ENCODE measurements at places on chromosomes 16 and 17.

DNA sequence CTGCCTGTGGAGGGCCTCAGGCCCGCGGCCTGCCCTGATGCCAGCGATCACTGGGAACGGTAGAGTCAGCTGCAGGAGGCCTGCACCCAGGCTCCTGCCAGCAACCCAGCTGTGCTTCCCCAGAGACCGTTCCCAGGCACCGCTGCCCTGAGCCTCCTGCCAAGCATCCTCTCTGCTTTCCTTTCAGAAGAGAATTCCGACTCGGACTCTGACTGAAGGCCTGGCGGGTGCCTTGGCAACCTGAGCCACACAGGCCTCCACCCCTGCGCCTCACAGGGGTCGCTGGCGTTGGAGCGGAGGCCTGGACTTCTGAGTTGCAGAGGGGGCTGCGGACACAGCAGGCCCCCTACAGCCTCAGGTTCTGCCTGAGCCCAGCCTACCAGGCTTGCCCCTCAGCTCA, 7.9 kb downstream of the CMTM3 start:
- no peak for DNase-seq

- DNase-seq: peak; percentile 69
Measured at GRCh38 chr17:6269478-6269877, 165.4 kb downstream of the AIPL1 start.

DNA sequence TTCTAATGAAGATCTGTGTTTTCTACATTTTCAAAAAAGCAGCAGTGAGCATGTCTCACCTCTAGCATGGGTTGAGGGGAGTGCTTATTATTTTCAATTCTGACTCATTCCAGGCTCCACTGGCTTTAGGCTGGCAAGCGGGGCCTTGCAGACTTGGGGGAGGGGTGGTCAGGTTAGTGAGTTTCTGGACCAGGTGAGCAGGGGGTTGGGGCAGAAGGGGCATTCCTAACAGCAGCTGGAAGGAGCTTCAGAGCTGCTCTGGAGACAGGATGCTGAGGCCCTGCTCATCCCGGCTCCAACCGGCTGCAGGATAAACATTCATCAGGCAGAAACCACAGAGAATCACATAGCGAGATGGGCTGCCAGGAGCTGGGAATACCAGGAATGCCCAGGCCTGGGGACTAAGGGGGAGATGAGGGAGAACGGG, 10.5 kb upstream of the KRT19 start:
- DNase-seq: no peak

DNA sequence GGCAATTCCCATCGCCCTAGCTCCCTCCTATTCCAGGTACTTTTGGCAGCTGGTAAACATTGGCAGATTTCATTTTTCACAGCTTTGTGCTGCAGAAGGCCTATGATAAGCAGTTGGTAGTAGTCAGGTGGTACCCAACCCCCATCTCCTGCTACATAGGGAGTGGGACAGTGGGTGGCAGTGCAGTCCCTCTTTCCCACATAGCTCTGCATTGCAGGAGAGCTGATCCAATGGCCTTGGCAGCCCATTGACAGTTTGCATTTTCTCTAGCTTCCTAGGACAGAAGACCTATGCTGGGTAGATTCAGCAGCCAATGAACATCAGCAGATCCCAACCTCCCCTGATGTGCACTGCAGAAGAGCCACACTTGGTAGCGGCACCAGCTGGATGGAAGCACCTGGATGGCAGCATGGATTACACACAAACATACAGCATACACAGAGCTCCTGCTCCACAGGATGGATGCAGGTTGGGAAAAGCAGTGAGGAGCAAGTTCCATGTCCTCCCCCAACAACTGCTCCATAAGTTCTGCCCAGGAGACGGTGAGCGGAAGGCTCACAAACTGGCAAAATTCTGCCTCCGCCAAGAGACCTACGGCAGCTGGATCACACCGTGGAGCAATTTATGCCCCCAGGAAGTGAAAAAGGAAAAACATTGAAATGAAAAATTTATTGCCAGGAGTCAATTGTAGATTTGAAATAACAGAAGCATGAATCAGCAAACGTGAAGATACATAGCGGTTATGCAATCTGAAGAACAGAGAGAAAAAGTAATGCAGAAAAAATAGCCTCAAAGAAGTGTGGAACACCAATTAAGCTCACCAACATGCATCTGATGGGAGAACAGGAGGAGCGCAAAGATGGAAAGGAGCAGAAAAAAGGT, 95.7 kb downstream of the CACNG1 start:
- DNase-seq: no peak

DNA sequence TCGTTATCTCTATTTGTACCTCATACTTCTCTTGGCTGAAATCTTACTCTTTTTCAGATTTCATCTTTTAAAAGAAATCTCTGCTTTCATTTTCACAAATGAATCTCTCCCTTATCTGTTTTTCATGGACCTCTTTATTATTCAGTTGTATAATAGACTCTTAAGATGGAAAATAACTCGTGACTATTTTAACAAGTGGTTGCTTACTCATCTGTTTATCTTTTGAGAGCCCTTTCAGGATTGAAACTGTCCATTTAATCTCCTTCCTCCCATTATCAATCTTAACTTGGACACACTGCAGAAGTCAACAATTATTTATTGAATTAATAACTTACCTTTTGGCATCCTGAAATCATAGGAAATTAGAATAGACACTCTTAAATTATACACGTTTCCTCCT, 68.8 kb downstream of the ABCA8 start:
- DNase-seq: no peak

GRCh38 chr16:64780445-64780844, 341.4 kb downstream of the CDH11 start:
- DNase-seq: no peak

GRCh38 chr16:16052916-16053315, 103.5 kb downstream of the ABCC1 start:
- no peak for DNase-seq

DNA sequence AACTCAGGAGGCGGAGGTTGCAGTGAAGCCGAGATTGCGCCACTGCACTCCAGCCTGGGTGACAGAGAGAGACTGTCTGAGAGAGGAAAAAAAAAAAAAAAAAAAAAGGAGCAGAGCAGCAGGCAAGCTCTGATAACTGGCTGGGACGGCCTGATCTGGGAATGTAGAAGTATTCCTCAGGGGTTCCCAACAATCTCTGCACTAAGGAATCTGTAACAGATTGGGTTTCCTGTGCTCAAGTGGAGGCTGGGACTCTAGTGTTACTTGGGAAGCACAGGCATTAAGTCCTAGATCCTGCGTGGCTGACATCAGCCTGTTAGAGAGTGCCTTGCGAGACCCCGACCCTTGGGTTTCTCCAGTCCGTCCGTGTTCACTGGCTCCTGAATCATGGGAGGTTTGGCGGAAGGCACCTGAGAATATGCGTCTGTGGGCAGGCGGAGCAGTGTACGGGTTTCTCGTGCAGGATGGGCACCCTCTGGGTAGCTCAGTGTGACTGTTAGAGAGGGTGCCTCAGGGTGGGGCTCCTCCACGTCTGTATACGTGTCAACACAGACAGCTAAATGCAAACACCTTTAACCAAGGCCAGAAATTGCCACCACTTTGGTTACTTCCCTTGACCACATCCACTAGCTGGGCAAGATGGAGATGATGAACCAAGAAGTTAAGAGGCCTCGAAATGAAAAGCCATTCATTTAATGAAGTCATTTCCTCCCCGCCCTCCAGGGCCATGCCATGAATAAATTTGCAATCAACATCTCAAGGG, 174.9 kb upstream of the RPL38 start:
- no peak for DNase-seq

GRCh38 chr16:21989133-21989532, 11.8 kb downstream of the PDZD9 start:
- no peak for DNase-seq

DNA sequence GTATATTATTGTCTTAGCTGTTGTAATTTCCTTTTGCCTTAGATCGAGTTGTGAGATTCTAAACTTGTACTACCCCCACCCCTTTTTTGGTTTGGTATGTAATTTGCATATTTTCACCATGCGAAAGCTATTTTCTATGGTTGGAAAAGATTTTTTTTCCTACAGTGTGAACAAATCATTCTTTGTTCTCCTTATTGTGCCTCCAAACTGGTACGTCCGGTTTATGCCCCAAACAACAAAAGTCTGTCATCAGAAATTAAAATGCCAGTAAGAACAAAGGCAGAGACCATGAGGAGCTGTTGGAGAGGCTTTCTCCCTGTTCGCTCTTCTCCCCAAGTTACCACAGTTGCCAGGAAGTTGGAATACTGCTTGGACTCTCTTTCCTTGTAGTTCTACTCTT, 66.1 kb downstream of the BCAS3 start:
- no peak for DNase-seq

DNA sequence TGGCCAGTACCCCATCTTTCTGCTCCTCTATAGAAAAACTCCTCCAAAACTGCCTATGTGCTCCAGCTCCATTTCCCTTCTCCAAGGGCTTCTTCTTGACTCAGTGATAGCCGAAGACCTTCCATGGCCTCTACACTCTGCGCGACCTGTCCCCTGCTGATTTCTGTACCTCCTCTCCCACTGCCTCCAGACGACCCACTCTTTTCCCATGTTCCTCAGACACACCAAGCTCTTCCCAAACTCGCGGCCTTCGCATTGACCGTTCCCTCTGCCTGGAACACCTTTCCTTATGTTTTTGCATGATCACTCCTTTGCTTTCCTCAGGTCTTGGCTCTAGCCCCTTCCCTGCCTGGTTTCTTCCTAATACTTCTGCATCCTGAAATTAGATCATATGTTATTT, 255.6 kb upstream of the SDK2 start:
- DNase-seq: no peak

- DNase-seq: no peak
Measured at GRCh38 chr17:45171338-45172231, 9.9 kb downstream of the HEXIM2 start.

DNA sequence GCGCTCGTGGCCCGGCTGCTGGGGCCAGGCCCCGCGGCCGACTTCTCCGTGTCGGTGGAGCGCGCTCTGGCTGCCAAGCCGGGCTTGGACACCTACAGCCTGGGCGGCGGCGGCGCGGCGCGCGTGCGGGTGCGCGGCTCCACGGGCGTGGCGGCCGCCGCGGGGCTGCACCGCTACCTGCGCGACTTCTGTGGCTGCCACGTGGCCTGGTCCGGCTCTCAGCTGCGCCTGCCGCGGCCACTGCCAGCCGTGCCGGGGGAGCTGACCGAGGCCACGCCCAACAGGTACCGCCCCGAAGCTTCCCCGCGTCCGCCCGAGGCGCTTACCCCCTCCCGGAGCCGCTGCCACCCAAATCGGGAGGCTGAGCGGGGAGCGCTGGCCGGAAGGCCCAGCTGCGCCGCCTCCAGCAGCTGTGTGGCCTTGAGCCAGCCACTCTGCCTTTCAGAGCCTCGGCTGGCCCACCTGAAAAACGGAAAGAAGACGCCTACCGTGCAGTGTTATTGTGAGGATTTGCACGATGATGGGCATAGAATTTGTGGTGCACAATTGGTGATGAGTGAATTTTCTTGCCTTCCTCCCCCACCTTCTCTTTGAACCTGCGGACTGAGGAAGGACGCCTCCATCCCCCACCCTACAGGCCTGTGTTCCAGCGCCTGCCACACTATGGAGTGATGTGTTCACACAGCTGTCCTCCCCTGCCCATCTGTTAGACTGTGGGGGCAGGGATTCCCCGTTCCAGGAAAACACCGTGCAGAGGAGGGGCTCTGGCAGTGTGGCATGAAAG, 523 bp downstream of the NAGLU start:
- peak; percentile 48 for DNase-seq

Data from neural crest cell (in vitro differentiated cells).